ENCODE measurements at places on chromosomes 13 and 19. TPM values are rescaled to one million over a fixed set of nuclear protein-coding genes. Genes with fewer than 3 reads are reported as not detected.
A peak's percentile ranks its signal among the peaks of the same experiment; 100 is the strongest.

GRCh38 chr13:60043262-60043661, 120.5 kb downstream of the DIAPH3 start:
- peak; percentile 37 for DNase-seq

- peak; percentile 5 for DNase-seq
Measured at GRCh38 chr13:97386801-97387484, 47.0 kb upstream of the RAP2A start.

- DNase-seq, result peak; percentile 51
Measured at GRCh38 chr13:75180805-75181455, 301.0 kb downstream of the TBC1D4 start.

The ACER1 gene
- total RNA-seq, result not detected

The CPB2 gene
- not detected for total RNA-seq

The ADGRE3 gene
- not detected for total RNA-seq

GRCh38 chr13:112962396-112962795, 6.6 kb upstream of the MCF2L start:
- DNase-seq, result no peak

GRCh38 chr13:90726375-90726774, 621.1 kb upstream of the MIR17HG start:
- no peak for DNase-seq

The CXCL17 gene
- total RNA-seq, result not detected

GRCh38 chr13:110027470-110028240, 241.3 kb upstream of the IRS2 start:
- no peak for DNase-seq

Data from fibroblast of lung (primary cell).